ENCODE measurements at places on chromosomes 1 and 21. TPM values are rescaled to one million over a fixed set of nuclear protein-coding genes. Genes with fewer than 3 reads are reported as not detected.

DNA sequence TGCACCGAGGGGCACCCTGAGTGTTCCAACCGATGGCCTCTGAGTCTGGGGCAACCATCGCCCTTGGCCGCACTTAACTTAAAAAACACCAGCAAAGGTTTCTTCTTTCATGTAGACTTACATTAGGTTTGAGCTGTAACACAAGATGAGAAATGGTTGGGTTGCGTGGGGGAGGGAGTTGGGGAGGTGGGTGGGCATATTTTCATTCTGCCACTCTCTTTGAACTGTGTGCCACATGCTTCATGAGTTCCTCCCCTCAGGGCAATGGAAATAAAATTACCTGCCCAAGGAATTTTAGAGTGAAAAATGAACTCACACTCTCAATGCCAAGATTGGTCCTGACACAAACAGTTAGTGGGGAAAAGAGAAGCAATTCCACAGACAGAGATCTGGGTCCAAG is 430.1 kb upstream of the USP24 start:
- no peak for DNase-seq

GRCh38 chr1:61561666-61562065 is 163.3 kb downstream of the TM2D1 start:
- DNase-seq, result no peak

DNA sequence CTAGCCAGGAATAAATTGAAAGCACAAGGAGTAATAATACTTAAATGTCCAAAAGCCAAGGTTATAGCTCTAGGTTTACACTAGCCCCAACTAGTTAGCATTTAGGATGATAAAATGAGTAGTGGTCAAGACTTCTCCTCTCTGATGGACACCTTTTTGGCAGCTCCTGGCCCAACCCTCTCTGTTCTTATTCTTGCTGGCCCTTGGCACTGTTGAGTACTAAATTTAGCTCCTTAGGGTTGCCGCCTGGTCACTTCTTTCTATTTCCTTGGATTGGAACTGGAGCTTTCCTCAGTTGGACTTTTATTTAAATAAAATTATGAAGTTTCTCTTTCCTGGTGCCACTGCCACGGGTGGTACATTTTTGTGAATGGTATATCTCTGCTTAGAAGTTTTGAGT is 28.3 kb downstream of the ARID1A start:
- no peak for DNase-seq

GRCh38 chr1:248696261-248696660 is 6.3 kb downstream of the OR14I1 start:
- peak; percentile 54 for DNase-seq

GRCh38 chr1:186735463-186735862 is 55.2 kb upstream of the PTGS2 start:
- no peak for DNase-seq

DNA sequence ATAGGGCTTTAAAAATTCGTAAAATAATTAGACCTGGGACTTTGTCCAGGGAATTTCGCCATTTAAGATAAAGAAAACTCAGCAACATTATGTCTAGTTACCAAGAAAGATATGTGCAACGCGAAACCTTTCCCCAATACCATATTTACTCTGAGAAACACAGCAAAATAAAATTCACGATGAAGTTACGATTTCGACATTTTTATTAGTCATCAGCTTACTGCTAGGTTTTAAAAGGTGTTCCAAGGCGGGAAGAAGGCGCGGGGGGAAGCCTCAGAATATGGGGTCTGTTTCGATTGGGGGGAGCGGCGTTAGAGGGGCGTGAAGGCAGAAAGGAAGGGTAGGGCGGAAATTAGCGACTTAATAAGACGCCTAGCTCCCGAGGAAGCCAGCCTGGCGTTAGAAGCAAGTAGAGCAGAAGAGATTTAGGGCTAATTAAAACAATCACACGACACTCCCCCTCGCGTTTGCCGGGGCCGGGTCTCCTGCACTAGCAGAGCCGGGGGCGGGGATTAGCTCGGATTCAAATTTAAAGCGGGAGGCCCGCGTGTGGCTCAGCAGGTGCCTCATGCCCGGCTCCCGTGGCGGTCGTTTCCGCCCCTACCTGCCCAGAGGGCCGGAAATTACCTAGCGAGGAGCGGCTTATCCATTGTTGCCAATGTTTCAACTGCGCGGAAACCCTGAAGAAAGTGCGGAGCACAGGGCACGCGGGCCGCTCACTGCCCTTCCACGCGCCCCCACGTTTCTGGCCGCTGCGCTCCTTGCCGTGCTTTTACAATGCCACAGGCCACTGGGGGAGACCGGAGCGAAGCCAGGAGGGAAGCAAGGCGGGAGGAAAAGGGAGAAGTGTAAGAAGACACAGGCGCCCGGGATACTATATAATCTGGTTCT is 795 bp upstream of the POU2F1 start:
- peak; percentile 91 for DNase-seq

DNA sequence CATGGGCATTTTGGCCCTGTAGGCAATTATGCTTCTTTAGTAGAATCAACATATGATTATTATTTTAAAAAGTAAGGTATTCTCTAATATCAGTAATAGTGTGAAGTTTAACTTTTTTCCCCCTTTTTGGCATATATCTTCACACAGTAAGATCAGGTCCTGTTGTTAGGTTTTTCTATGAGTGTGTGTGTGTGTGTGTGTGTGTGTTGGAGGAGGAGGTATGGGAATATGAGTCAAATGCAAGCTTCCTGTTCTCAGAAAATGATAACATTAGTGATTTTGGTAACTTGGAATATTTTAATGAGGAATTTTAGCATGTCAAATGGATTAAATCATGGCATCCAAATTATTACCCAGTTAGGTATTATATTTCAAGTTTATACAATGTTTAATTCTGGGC is 65.8 kb upstream of the BCL10 start:
- no peak for DNase-seq

GRCh38 chr1:40818264-40818961 is 34.8 kb downstream of the KCNQ4 start:
- DNase-seq, result no peak

Gene CYP4Z1
- total RNA-seq, result not detected

Gene INSRR
- total RNA-seq, result not detected

Gene VPS45
- 8.7 TPM for total RNA-seq
